ENCODE measurements at places on chromosomes 4 and X.

- DNase-seq, result no peak
These were observed 98.2 kb downstream of the ANK2 start for GRCh38 chr4:113147498-113148111.

DNA sequence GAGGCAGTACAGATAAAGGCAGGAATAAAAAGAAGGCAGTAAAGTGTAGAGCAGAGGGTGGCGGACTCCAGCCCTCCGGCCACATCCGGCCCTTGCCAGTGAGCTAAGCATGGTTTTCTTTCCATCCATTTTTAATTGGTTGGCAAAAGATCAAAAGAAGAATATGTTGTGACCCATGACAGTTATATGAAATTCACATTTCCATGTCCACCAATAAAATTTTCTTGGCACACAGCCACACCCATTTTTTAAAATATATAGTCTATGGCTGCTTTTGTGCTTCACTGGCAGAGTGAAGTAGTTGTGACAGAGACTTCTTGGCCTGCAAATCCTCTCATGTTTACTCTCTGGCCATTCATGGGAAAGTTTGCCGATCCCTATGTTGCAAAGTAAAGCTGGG is 29.8 kb downstream of the SLC9A6 start:
- DNase-seq, result no peak

DNA sequence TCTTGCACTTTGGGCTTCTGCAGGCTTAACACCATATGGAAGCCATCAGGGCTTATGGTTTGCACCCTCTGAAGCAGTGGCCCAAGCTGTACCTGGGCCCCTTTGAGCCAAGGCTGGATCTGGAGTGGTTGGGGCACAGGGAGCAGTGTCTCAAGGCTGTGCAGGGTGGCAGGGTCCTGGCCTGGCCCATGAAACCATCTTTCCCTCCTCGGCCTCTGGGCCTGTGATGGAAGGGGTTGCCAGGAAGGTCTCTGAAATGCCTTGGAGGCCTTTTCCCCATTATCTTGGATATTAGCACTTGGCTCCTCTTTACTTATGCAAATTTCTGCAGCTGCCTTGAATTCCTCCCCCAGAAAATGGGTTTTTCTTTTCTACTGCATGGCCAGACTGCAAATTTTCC is 134.7 kb upstream of the USP9X start:
- no peak for DNase-seq

- no peak for DNase-seq
These were observed 6.5 kb upstream of the STBD1 start for GRCh38 chr4:76300012-76300411.

DNA sequence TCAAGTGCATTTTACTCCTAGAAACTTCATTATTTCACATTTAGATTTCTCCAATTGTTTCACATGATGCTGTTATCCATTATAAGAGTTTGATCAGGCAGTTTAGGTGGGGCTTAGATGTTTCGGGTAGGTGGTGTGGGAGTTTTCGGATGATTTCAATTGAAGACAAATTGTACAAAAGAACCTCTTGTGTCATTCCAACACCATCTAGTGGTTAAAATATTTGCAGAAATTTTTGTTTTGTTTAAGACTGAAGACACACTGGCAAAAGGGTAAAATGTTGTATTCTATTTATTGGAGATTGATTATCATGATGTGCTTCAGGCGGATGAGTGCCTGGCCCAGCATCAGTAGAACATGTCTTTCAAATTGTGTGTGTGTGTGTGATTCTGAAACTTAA is 212.7 kb downstream of the SH3BGRL start:
- no peak for DNase-seq

DNA sequence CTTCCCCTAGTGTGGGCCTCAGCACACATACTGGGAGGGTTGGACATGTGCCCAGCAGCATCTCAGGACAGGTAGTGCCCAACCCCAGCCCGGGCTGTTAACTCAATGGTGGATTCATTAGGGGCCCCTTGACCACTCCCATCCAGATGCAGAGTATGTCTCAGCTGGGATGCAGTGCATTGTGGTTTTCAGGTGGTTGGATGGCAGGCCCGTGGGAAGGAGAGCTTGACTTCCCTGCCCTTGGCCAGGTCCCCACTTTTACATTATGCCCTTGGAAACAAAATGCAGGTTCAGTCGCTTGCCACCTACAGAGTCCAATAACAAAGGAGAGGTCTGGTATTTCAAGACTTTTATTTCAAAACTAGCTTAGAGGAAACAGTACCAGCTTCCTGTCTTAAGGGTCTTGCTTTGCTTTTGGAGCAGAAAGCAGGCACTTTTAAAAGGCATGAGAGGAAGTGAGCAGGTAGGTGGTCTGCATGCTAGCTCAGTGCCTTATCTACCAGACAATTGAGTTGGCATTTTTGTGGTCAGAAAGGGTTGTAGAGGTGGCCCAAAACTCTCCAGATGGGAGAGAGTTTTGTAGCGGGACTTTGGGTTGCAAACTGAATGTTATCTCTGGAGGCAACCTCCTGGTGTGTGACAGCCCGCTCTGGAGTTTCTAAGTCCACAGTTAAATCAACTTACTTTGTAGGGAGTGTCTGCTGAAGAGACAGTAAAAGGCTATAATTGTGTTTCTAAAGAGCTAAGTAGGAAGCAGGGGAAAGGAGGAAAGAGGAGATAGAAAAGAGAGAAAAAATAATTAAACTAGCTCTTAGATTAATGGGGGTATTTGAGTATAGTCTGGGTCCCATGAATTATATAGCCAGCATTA is 171.0 kb downstream of the GALNTL6 start:
- DNase-seq, result no peak

GRCh38 chr4:1807332-1807777 is 14.3 kb downstream of the FGFR3 start:
- DNase-seq, result no peak

DNA sequence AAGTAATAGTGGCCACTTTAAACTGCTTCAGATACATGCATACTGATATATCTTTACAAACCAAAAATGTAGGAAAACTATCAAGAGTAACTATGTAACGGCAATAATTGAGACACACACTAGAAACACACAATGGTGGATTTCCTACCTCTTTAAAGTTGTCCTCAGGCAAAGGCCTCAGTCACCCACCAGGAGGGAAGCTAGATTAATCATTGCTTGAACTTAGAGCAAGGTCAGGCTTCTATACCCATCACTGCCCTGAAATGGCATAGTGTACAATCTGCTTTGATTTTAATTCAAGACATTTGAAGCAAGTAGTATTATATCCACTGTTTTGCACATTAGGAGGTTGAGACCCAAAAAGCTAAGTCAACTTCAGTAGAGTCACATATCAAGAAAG is 110.9 kb downstream of the AREG start:
- DNase-seq, result no peak
